ENCODE measurements at places on chromosomes 3 and 15. TPM values are rescaled to one million over a fixed set of nuclear protein-coding genes. Genes with fewer than 3 reads are reported as not detected.

GRCh38 chr15:65893060-65893459, 23.8 kb downstream of the RAB11A start:
- no peak for DNase-seq
- H3K4me1 ChIP-seq, result peaks cover 23% of the 10 kb centered on the region
- no peaks in the 10 kb centered on the region for H3K27me3 ChIP-seq
- no peak overlapping the region for H3K27ac ChIP-seq

DNA sequence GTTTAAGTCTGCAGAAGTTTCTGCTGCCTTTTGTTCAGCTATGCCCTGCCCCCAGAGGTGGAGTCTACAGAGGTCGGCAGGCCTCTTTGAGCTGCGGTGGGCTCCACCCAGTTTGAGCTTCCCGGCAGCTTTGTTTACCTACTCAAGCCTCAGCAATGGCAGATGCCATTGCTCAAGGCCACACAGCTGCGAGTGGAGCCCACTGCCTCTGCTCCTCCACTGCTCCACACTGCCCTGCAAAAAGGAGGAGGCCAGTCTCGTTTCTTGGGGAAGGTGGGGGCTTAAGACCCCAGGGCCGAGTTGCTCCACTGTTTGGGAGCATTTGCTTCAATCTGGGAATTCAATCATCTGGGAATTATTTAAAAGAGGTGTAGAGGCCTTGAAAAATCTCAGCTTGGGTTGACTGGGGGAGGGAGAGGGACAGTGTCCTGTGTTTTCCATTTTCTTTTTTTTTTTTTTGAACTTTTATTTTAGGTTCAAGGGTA, 144.6 kb upstream of the MEF2A start:
- H3K4me3 ChIP-seq, result no peak overlapping the region
- H3K4me1 ChIP-seq, result peaks cover 27% of the 10 kb centered on the region
- peak; percentile 54 for DNase-seq
- peaks cover 27% of the 10 kb centered on the region for H3K27me3 ChIP-seq

- no peaks in the 10 kb centered on the region for H3K4me1 ChIP-seq
- peaks cover 10% of the 10 kb centered on the region for H3K27me3 ChIP-seq
- H3K36me3 ChIP-seq, result no peaks in the 10 kb centered on the region
These were observed 134.1 kb downstream of the PDZRN3 start for GRCh38 chr3:73490453-73491286.

DNA sequence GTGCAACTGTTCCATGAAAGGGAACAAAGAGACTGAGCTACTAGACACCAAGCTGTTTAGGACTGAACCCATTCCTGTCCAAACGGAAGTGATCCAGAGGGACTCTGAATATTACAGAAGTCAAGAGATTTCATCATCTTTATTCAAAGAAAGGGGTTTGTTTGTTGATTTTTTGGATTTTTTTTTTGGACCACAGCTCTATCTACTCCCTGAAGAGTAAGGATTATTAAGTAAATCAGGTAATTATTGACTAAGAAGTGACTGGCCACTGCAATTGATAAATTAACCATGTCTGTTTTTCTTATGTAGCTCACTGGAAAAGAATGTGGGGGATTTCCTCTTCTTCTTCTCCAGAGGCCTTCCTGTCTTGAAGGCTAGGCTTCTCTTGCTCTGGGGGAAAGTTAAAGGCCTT, 146.6 kb upstream of the TPM1 start:
- H3K4me1 ChIP-seq, result no peaks in the 10 kb centered on the region
- peaks cover 15% of the 10 kb centered on the region for H3K27me3 ChIP-seq
- no peak overlapping the region for H3K27ac ChIP-seq
- H3K4me3 ChIP-seq, result no peak overlapping the region

DNA sequence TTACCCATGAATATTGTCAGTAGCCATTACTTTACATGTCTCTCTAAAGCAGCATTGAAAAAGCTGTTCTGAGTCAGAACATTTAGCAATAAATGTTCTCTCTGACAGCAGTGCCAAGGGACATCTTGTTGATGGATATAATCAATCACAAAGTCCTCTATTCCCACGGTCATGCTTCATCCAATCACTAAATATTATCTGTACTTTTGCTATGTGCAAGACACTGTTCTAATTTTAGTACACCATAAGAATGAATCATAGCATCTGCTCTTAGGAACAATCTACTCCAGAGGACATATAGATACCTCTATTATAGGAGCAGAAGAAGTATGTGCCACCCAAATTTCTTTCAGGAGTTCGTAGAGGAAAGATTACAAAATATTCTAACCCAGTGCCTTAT, 142.5 kb upstream of the MBNL1 start:
- no peak overlapping the region for H3K27ac ChIP-seq
- no peak for DNase-seq
- H3K36me3 ChIP-seq, result peaks cover 2% of the 10 kb centered on the region
- H3K27me3 ChIP-seq, result peaks cover 6% of the 10 kb centered on the region

DNA sequence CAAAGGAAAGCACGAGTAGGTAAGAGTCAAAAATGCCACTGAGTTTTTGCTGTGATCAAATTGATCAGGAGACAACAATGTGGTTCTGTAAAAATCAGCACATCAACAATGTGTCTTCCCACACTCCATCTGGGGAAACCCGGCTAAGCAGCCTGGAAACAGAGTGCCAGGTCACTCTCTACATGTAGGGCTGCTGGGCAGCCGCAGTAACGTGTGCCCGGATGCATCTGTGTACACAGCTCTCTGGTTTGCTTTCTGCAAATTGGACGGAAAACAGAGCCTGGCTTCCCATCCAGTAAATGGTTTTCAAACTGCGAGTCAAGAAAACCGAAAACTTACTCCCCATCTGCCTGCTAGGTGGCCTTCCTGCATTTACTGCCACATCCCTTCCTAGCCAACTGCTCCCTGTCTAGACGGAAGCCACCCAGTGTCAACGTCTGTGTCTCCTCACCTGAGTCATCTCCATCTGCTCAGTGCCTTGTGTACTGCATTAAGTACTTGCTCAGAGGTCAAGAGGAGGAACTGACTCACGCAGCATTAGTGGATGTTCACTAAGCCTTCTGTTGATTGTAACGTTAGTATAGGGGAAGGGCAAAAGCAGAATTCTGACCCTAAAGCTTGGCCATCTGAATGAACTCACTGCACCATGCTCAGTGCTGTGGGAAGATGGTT, 124.1 kb downstream of the TJP1 start:
- no peak overlapping the region for H3K27ac ChIP-seq
- no peaks in the 10 kb centered on the region for H3K4me1 ChIP-seq
- H3K4me3 ChIP-seq, result no peak overlapping the region
- peaks cover 8% of the 10 kb centered on the region for H3K27me3 ChIP-seq
- no peak for DNase-seq

- DNase-seq, result no peak
- peaks cover 1% of the 10 kb centered on the region for H3K36me3 ChIP-seq
- no peak overlapping the region for H3K4me3 ChIP-seq
- H3K4me1 ChIP-seq, result no peaks in the 10 kb centered on the region
- H3K27me3 ChIP-seq, result no peaks in the 10 kb centered on the region
These were observed 159.6 kb downstream of the GBE1 start for GRCh38 chr3:81601707-81602305.

DNA sequence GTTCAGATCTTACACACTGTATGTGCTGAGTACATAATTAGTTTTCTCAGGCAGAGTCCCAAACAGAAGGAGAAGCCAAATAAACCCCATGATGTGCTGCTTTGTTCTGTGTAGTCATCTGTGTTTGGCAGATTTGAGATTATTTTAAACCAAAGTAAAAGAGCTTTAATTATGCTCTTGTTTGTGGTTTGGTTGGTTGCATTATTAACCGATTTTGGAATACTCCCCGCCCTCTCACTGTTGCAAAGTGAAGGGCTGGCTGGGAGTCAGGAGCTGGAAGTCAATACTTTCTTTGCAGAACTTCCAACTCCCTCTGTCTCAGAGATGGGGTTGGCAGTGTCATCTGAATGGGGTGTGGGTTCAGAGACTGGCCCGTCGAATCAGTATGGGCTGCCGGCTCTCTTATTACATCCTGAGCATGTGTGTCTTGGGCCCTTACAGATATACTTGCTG, 34.4 kb downstream of the SLCO3A1 start:
- DNase-seq, result no peak
- H3K27ac ChIP-seq, result no peak overlapping the region
- peaks cover 5% of the 10 kb centered on the region for H3K36me3 ChIP-seq
- H3K27me3 ChIP-seq, result no peaks in the 10 kb centered on the region

GRCh38 chr3:193821151-193821668, 228.2 kb downstream of the OPA1 start:
- no peak overlapping the region for H3K27ac ChIP-seq
- peaks cover 31% of the 10 kb centered on the region for H3K27me3 ChIP-seq
- H3K4me1 ChIP-seq, result no peaks in the 10 kb centered on the region
- no peak for DNase-seq
- no peaks in the 10 kb centered on the region for H3K36me3 ChIP-seq

DNA sequence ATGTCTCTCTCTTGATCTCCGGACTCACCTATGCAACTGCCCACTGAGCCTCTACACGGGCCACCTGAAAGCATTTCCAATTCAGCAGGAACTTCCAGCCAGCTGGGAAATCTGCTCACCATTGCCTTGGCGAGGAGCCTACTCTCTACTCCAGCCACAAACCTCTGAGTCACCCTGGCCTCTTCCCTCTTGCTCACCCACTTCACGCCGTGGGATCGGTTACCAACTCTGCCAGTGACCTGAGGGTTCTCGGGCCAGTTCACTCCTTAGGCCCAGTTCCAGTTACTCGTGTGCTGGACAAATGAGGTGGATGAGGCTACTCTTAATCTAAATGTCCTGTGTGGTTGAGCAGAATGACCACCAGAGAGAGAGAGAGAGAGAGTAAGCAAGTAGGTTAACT, 70.1 kb downstream of the CEMIP start:
- H3K36me3 ChIP-seq, result no peaks in the 10 kb centered on the region
- no peak for DNase-seq
- H3K4me3 ChIP-seq, result no peak overlapping the region
- no peaks in the 10 kb centered on the region for H3K4me1 ChIP-seq
- H3K27me3 ChIP-seq, result peaks cover 19% of the 10 kb centered on the region

GRCh38 chr15:87863152-87863551, 393.4 kb downstream of the NTRK3 start:
- no peak overlapping the region for H3K27ac ChIP-seq
- no peaks in the 10 kb centered on the region for H3K4me1 ChIP-seq
- no peak for DNase-seq
- no peaks in the 10 kb centered on the region for H3K27me3 ChIP-seq
- no peaks in the 10 kb centered on the region for H3K36me3 ChIP-seq

- no peaks in the 10 kb centered on the region for H3K36me3 ChIP-seq
- DNase-seq, result no peak
- H3K27ac ChIP-seq, result no peak overlapping the region
- no peaks in the 10 kb centered on the region for H3K4me1 ChIP-seq
These were observed 148.4 kb downstream of the DTWD1 start for GRCh38 chr15:49769225-49769624.

- no peak overlapping the region for H3K27ac ChIP-seq
- no peaks in the 10 kb centered on the region for H3K36me3 ChIP-seq
- no peak for DNase-seq
- peaks cover 1% of the 10 kb centered on the region for H3K4me1 ChIP-seq
- no peak overlapping the region for H3K4me3 ChIP-seq
These were observed 16.9 kb upstream of the LACTB start for GRCh38 chr15:63104727-63105126.

GRCh38 chr15:81334768-81335435, 11.0 kb upstream of the STARD5 start:
- H3K4me3 ChIP-seq, result no peak overlapping the region
- H3K4me1 ChIP-seq, result peaks cover 17% of the 10 kb centered on the region
- H3K27me3 ChIP-seq, result no peaks in the 10 kb centered on the region
- H3K36me3 ChIP-seq, result no peaks in the 10 kb centered on the region
- no peak overlapping the region for H3K27ac ChIP-seq

DNA sequence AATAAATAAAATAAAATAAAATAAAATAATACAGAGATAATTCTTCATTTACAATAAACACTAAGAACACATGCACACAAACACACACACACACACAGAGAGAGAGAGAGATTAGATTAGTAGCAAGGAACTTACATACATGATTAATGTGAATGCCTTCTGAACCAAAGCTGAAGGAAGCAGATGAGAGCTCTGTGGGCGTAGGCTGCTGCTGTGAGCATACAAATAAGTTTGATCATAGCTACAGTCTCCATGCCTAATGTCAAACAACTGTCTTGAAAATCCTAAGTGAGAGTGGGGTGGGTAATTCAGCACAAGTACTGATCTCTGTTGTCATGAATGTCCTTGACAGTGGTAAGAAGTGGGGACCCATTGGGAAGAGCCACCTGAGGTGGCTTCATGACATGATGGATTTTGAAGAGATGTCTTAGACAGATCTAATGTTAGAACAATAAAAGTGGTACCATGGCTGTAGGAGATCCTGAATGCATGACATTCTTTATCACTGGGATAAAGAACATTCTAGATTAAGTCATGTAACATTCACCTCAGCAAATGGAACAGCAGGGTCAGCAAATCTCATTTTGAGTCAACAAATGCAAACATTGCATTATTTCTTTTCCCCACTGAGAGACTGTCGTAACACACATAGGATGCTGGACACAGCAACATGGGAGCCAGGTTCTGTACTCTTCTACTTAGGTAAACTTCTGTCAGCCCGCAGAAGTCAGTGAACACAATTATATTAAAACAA, 46.2 kb downstream of the CHL1 start:
- H3K4me1 ChIP-seq, result no peaks in the 10 kb centered on the region
- H3K27me3 ChIP-seq, result no peaks in the 10 kb centered on the region
- no peak overlapping the region for H3K4me3 ChIP-seq
- H3K27ac ChIP-seq, result no peak overlapping the region

DNA sequence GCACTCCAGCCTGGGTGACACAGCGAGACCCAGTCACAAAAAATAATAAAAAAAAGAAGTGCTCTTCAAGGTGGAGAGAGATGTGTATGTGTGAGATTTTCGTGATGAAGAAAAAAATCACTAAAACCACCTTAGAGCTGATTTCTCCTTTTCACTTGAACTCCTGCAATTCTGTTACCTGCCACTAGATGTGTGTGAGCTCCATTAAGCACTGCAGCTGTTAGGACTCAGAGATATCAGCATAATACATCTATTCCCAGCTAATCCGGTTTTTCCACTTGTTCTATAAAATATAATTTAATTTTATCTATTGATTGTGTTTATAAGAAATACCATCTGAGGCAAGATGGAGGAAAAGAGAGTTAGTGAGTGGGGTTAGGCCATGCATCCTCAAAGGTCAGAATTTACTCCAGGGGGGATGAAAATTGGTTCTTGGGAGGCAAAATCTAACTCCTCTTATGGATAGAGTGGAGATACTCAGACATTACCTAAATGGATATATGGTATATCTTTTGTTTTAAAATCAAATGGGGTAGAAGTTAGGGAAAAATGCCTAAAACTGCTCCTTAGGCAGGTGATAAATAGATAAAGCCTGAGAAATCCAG, 152.7 kb downstream of the IL20RB start:
- no peaks in the 10 kb centered on the region for H3K36me3 ChIP-seq
- peaks cover 19% of the 10 kb centered on the region for H3K27me3 ChIP-seq
- H3K4me3 ChIP-seq, result no peak overlapping the region
- H3K27ac ChIP-seq, result no peak overlapping the region

Gene PP2D1
- total RNA-seq, result not detected

Gene RPL29
- 1,060 TPM for total RNA-seq

Gene PLSCR2
- not detected for total RNA-seq

Gene PRKCI
- total RNA-seq, result 16.4 TPM

Gene TPRG1
- 10.5 TPM for total RNA-seq

Gene HESX1
- total RNA-seq, result 0.47 TPM

Gene GPR149
- not detected for total RNA-seq

Gene TYRO3
- 0.66 TPM for total RNA-seq

Gene DNAJC17
- total RNA-seq, result 45.6 TPM

Gene ECT2
- 82.8 TPM for total RNA-seq

Gene CDHR4
- total RNA-seq, result not detected

Gene PLXND1
- 3.0 TPM for total RNA-seq

Gene KBTBD13
- not detected for total RNA-seq
